ENCODE measurements at places on chromosomes 16 and 17. TPM values are rescaled to one million over a fixed set of nuclear protein-coding genes. Genes with fewer than 3 reads are reported as not detected.

GAST gene
- not detected for total RNA-seq

- DNase-seq: no peak
Observed at GRCh38 chr16:25575363-25575762, 116.4 kb upstream of the HS3ST4 start.

GRCh38 chr16:12868169-12868568 is 33.2 kb upstream of the SHISA9 start:
- DNase-seq: no peak

GRCh38 chr17:75996665-75997590 is 3.7 kb upstream of the CDK3 start:
- peak; percentile 63 for DNase-seq

DNA sequence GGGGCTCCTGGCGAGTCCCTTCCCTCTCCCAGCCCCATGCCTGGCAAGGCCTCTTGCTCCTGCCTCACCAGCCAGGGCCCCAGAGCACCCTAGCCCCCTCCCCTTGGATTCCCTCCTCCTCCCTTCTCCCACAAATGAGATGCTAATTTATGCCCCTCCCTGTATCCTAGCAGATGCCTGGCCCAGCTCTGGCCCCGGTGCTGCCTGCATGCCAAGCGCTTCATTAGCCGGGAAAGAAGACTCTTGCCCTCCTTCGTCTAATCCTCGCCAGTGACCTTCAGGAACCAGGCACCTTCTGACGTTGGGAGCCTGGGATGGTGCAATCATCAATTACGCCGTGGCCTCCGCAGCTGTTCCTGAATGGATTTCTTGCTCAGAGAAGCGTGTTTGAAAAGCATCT is 127.8 kb downstream of the SDK2 start:
- DNase-seq: no peak

All from activated CD4-positive, alpha-beta T cell treated with anti-CD3 and anti-CD28 coated beads for 36 hours (primary cell).